Stromal cell of bone marrow (primary cell): ENCODE measurements at places on chromosomes 1 and 21.

DNA sequence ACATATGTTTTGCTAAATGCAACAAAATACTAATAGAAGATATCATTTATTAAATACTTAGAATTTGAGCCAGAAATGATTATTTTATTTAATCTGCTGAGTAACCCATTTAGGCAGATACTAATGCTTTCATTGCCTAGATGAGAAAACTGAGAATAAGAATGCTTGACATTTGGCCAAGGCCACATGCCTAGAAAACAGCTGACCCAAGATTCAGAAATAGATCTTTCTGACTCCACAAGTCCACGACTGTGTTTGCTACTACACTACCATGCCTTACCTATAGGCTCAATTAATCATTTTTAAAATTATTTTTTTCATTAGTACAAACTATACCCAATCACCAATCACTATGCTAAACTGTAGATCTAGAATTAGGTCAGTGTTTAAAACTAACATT lies 129.7 kb downstream of the ATP1B1 start:
- peak; percentile 19 for DNase-seq

- DNase-seq: no peak
Observed at GRCh38 chr1:66788231-66788939, 12.7 kb downstream of the INSL5 start.

DNA sequence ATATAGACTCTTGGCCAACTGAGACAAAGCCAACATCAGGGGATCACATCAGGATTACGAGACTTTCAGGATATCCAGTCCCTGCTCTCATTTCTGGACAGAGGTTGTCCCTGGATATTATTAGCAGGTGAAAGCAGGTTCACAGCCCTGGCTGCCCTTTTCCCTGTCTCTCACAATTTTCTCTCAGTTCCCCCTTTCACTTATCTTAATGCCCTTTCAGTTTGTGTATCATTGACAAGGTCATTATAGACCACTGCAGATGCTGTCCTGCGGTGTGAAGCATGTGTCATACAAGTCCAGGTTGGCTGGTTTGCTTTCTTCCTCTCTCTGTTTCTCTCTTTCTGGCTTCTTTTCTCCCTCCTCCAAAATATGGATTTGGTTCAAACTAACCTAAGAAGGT lies 2.1 kb upstream of the KLHDC9 start:
- no peak for DNase-seq

- DNase-seq: no peak
Observed at GRCh38 chr1:157233131-157233530, 94.9 kb upstream of the ETV3 start.

- DNase-seq: no peak
Observed at GRCh38 chr1:7778133-7778628, 5.9 kb upstream of the PER3 start.

- no peak for DNase-seq
Observed at GRCh38 chr1:30683699-30684098, 39.7 kb downstream of the MATN1 start.

GRCh38 chr1:40344597-40344996 lies 27.5 kb upstream of the COL9A2 start:
- DNase-seq: peak; percentile 87

DNA sequence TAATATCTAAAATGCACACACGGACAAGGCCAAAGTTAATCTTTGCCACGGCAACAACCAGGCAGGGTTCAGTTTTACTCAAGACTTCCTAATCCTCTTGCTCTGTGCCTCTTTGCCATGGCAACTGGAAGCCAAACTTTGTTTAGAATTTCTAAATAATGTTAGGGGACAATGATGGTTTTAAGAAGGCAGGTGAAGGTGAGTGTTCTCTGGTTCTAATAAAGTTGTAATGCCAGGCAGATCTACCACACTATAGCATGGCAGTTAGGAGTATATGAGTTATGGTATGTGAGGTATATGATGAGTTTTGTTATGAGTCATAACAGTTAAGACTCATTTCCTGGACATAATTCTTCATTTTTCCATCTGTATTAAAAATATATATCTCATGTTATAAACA lies 2.7 kb downstream of the PTPRC start:
- DNase-seq: no peak

DNA sequence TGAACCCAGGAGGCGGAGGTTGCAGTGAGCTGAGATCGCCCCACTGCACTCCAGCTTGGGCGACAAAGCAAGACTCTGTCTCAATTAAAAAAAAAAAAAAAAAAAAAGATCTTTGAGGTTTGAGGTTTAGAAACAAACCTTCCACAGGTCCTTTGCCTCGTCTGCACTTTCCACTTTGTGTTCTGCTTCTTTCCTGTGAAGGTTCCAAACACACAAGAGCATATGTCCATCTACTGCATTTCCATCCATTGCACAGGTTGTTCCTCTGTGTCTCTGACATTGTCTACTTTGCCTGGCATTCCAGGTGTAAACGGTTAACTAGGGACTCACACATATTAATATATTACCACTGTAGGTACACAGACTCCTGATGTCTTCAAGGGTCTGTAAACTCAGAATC lies 40.1 kb downstream of the DSTYK start:
- DNase-seq: no peak

DNA sequence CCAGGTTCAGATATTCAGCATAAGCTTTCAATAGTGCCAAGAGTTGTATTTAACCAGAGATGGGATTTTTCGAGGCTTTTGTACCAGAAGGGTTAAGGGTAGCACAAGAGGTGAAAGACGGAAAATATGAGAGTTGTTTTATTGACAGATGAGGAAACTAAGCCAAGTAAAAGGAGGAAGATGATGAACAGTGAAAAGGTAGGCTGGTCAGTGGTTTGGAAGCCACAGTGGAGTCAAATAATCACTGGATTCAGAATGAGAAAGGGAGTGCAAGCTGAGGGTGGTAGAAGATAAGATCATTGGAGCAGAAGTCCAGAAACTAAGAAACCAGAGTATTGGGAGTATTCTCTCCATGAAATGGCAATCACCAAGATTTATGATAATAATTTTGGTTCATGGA lies 45.7 kb downstream of the ANGPTL1 start:
- no peak for DNase-seq

DNA sequence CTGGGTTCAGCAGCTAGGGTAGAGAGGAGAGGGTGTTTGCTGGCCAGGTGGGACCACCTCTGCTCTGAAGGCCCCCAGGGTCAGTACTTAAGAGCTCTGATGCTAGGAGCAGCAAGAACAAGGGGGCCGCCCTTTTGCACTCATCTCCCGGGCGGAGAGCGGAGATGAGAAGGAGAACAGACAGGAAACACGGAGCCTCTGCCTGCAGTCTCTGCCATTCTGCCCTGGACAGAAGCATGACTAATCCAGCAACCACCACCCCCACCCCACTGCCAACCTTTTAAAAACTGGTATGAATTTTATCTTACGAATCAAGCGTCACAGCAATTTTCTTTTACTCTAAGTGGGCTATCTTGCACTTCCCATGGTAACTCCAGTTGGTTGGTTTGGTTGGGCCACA lies 34.5 kb downstream of the PARP1 start:
- no peak for DNase-seq

GRCh38 chr1:205262731-205263171 lies 35.0 kb downstream of the TMCC2 start:
- no peak for DNase-seq

DNA sequence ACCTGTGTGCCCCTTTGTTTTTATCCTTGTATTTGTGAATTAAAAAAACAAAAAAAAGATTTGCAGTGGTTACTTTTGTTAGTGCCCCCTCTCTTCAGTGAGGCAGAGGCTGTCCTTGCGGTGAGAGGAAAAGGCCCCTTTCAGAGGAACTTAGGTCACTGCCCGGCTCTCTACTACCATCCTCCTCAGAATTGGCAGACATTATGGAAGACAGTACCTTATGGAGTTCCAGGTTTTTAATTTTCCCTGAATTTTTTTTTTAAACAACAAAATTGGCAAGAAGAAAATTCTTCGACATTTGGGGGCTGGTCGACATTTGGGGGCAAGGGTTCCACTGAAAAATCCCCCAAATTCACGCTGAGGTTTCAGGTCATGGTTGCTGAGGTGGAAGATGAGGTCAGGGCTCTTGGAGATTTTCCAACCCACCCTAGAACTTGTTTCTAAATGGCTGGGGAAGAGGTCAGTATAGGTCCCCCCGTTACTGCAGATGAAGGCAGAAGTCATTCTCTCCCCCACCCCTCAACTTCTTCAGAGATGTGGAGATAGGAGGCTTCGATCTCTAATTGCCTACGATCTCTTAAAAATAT lies 5.3 kb downstream of the RXFP4 start:
- DNase-seq: no peak

- no peak for DNase-seq
Observed at GRCh38 chr21:33024201-33025103, 1.3 kb upstream of the OLIG2 start.

- no peak for DNase-seq
Observed at GRCh38 chr1:38082769-38083263, 36.2 kb upstream of the POU3F1 start.

DNA sequence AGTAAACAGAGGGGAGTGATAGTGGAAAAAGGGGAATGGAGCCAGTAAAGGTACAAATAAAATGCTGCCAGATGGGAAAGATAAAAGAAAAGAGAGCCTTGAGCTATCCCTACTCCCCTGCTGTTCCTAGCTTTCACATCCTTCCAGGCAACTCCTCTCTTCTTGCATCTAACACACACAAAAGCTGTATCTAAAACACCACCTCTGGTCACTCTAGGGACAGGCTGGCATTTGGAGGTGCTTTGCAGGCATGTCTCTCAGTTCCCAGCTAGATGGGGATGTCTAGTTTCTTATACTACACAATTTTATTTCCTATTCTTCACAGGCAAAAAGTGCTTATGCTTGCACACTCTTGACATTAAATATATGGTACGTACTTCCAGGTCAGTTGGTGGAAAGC lies 185.1 kb upstream of the ST6GALNAC5 start:
- no peak for DNase-seq

GRCh38 chr1:117843791-117844190 lies 85.6 kb downstream of the GDAP2 start:
- no peak for DNase-seq

GRCh38 chr1:66285618-66286270 lies 248.2 kb upstream of the SGIP1 start:
- DNase-seq: no peak

DNA sequence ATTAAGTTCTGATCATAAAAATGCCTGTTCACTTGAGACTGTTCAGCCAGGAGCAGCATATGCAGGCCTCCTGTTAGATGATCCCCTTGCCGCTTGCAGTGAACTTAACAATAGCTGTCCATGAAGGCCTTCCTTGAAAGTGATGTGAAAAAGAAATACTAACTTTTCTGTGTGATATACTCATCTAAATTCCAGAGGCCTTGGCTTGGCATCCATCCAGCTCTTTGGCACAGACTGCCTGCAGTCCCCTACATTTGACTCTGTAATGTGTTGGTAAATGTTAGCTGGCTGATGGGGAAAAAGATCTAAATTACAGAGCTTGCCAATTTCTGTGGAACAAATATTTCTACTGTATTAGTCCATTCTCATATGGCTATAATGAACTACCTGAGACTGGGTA lies 73.7 kb downstream of the KCNK2 start:
- DNase-seq: no peak

DNA sequence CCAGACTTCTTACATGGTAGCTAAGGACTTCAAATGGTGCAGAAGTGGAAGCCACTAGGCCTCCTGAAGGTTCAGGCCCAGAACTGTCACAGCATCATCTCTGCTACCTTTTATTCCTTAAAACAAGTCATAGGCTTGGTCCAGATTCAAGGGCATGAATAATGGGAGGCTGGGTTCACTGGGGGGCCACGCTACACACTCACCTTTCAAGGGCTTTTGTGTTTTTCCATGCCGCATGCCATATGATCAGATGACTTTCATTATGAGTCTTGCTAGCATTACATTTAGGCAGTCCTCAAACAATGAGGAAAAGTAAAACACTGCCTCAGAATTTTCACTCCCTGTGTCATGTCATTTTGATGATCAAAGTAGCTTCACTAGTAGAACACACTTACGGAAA lies 83.4 kb downstream of the VPS26C start:
- DNase-seq: no peak

GRCh38 chr1:83998498-83999315 lies at the start of gene TTLL7:
TSS of gene TTLL7 (minus strand) at chr1:83999132. CDS start at chr1:83952211, 46,921 bp downstream.
- peak; percentile 42 for DNase-seq

DNA sequence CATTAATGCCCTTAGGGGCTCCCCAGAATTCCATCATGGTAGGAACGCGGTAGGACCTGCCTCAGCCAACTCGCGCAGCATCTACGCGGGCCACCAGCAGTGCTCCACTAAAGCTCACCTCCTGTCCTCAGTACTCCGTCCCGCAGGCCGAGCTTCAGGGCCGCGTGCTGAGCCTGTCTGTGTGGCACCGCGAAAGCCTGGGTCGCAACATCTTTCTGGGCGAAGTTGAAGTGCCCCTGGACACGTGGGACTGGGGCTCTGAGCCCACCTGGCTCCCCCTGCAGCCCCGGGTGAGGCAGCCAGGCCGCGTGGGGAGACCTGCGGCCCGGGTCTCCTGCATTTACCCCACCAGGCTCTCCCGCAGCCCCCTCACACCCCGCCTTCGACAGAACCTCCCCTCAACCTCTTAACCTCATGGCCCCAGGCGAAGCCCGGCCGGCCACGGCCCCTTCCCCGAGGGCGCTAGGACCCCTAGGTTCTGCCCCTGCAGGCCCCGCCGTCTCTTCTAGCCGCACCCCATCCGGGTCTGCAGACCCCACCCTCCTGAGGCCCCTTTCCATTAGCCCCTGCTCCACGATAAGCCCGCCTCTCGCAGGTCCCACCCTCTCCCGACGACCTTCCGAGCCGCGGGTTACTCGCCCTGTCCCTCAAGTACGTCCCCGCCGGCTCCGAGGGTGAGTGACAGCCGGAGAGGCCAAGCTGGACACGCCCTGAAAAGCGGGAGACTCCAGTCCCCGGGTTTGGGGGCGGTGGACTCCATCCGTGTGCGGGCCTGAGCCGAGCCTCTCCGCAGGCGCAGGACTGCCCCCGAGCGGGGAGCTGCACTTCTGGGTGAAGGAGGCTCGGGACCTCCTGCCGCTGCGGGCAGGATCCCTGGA lies 9.1 kb downstream of the SYTL1 start:
- no peak for DNase-seq

DNA sequence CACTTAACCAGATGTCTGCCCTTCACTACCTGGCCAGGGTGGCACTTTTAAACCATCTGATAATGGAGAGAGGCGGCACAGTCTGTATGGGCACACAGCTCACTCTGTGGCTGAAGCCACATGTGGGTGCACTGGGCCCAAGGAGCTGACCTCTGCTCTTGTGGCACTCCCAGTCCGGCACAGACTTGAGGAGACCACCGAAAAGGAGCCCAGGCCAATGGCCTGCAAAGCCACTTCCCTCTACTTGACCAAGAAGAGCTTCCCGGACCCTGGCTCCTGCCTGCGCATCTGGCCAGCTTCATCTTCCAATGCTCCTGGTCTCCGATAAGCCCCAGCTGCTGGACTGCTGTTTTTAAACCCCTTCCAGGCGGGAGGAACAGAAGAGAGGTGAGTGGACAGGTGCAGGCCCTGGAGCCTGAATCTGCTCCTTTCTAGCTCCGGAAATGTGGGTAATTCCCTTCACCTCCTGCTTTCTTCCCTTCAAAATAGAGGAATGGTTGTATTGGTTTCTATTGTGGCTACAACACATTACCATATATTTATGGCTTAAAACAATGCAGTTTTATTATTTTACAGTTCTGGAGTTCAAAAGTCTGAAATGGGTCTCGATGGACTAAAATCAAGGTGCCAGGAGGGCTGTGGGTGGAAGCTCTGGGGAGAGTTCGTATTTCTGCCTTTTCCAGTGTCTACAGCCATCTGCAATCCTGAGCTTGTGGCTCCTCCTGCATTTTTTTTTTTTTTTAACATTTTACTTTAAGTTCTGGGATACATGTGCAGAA lies 11.6 kb downstream of the GNG4 start:
- no peak for DNase-seq

GRCh38 chr1:45359882-45360513 lies 19.8 kb upstream of the MUTYH start:
- peak; percentile 69 for DNase-seq
